ENCODE measurements at places on chromosomes 5 and 9.

DNA sequence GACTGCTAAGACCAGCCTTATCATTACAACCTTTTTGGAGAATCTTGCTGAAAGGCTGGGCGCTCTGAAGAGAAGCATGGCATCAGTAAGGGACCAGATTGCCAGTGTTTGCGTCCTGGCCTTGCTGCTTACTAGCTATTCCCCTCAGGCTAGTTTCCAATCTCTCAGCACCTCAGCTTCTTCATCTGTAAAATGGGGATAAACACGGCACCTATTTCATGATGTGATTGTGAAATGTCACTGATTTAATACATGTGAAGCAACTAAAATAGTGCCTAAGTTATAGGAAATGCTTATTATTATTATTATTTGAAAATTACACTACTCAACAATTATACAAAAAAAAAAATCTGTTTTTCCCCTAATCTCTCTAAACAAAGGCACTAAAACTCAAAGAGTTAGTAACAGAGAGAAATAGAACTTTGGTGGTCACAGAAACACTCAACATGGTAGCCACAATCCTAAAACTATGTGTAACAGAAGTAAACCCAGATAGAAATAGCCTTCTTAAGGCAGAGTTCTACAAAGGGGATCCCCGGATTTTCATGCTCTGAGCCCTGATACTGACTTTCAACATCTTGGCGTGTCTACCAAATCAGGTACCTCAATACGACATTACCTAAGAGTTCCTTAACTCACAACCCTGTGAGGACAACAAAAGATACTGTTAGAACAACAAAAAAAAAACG lies 62.0 kb downstream of the ENC1 start:
- no peak for DNase-seq

DNA sequence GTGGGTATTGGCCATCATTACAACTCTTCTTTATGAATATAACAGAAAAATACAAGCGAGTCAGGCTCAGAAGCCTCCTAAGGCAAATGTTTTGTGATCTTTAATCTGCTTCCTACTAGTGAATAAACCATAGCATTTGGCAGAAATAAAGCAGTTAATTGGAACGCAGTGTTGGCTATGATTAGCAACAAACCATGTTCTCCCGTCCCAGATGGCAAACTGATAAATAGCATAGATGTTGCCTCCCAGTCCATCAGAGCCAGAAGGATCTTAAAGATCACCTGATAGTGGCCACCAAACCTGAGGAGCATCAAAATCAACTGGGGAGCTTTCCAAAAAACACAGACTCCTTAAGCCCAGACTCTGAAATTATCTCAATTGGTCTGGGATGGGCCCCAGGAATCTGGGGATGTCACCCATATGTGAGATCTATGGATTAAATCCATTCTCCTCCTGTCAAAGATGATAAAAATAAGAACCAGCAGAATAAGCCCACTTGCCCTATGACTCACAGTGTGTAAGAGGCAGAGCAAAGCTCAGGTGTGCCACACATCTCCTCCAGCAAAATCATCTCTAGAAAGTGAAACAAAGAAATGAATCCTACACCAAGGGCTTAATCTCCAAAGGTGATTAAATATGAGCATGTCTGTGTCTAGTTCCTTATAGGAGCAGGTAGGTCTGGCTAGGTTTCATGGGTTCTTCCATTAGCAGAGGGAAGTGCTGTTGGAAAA lies 50.3 kb downstream of the APBA1 start:
- no peak for DNase-seq

DNA sequence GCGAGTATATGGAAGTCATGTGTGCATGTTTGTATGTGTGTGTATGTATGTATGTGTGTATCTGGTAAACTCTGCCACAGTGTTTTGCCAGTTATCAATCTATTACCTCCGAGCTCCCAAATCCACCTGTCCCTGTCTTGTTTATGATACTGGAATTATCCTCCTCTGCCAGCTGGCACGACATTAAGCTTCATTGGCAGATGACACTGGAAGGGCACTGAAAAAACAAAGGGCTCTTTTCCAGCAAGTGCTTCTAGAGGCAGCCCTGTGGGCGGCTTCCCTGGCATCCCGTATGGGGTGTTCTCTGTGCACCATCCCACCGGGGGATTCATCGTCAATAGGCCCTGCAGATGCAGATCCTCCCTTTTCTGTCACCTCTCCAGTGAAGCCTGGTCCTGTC lies 221.5 kb downstream of the MSX2 start:
- no peak for DNase-seq

GRCh38 chr5:118224546-118224945 lies 763.8 kb downstream of the DTWD2 start:
- DNase-seq = no peak

DNA sequence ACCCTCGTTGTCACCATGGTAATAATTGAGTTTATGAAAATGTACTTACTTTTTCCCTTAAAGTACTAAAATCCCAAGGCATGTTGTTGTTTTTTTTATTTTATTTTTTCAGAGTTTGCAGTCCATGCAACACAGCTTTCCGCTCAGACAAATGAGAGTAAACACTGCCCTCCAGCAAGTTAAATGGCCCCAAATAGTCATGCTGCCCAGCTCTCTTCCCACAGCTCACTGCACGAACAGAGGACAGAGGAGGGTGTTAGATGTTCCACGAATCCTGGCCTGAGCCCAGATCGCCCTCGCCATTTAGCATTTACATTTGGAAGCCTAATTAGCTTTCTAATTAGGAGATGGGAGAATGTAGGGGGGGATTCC lies 1.9 kb downstream of the NIM1K start:
- DNase-seq = no peak

- DNase-seq = no peak
These were observed 15.3 kb upstream of the SEC16A start for GRCh38 chr9:136497916-136498695.

DNA sequence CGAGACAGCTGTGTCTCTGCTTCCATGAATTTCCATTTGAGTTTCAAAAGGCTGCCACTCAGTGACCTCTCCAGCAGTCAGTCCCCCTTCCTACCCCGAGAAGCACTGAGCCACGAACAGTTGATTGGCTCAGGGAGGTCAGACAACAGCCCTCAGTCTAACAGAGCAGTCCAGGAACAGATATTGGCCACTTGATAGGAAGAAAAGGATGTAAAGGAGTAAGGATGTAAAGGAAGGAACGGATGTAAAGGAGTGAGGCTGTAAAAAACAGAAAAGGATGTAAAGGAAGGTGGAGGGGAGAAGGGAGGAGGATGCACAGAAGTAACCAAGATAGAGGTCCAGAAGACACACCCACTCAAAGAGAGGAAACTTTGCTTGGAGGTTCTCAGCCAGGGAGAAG lies 3.2 kb upstream of the NR4A3 start:
- no peak for DNase-seq

- no peak for DNase-seq
These were observed 13.1 kb upstream of the ANXA1 start for GRCh38 chr9:73138516-73138915.

- DNase-seq = no peak
These were observed 147.5 kb upstream of the RUSC2 start for GRCh38 chr9:35342221-35342958.

DNA sequence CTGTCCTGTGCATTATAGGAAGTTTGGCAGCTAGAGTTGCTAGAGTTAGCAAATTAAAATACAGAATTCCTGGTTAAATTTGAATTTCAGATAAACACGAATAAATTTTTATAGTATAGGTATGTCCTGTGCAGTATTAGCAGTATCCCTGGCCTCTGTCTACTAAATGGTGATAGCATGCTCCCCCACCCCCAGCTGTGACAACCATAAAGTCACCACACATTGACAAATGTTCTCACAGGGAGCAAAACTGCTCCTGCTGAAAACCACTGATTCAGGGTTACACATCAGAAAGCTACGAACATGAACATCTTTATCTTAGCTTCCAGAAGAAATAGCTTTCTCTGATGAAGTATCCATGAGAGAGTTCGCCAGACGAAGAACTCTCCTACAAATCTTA lies 91.8 kb upstream of the CCDC112 start:
- no peak for DNase-seq

GRCh38 chr9:5364294-5365024 lies 24.8 kb upstream of the RLN1 start:
- DNase-seq = no peak

- no peak for DNase-seq
These were observed 20.5 kb upstream of the GPX3 start for GRCh38 chr5:150999704-151000442.
